Activated CD8-positive, alpha-beta memory T cell treated with anti-CD3 and anti-CD28 coated beads for 48 hours (primary cell): ENCODE measurements at places on chromosomes 16 and 17.

- DNase-seq = no peak
Measured at GRCh38 chr17:55872374-55872773, 121.5 kb downstream of the PCTP start.

DNA sequence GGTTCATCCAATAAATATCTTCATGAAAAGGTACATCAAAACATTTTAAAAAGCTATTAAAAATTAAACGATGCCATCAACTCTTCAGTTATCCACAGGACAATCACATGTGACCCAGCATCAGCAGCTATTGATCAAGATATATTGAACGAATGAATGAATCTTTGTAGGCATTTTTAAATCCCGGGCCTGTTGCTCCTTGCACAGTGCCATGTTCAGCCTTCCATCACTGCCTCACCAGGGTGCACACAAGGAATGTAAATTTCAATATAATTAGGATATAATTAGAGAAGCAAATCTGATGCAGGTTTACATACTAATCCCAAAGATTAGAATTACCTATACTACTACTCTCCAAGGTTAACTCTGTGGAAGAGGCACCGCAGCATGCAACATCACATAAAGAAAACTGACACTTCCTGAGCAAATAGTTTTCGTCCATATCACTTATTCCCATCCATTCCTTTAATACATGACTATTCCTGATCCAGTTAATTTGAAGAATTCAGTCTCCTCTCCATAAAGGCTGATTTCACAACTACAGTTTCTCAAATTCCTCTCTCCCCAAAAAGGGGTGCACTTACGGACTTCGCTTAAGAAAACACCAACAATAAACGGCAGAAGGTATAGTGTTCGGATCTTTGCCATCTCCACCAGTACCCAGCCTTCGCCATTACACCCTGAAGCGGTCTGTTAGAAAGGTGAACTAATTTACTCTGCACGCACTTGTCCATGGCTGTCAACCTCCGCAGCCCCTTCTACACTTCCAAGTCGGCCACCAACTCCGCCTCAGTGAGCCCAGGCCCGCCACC, 938 bp downstream of the NCOR1 start:
- DNase-seq = no peak

DNA sequence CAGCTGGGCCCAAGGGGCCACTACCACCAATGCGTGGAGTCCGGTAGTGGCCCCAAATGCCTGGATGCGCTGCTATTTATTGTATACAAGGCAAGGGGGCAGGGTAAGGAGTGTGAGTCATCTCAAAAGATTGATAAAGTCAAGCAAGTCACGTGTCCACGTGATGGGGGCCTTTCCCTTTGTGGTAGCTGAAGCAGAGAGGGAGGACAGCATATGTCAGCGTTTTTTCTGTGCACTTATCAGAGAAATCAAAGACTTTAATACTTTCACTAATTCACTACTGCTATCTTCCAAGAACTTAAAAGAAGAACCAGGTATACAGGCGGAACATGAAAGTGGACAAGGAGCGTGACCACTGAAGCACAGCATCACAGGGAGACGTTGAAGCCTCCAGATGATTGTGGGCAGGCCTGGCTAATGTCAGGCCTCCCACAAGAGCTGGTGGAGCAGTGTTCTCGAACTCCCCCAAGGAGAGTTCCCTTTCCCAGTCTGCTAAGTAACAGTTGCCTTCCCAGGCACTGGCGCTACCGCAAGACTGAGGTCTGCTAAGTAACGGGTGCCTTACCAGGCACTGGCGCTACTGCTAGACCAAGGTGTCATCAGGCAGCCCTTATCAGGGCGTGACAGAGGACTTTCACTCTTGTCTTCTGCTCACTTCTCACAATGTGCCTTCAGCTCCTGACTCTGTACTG, 10.8 kb upstream of the ASB16 start:
- DNase-seq = no peak

DNA sequence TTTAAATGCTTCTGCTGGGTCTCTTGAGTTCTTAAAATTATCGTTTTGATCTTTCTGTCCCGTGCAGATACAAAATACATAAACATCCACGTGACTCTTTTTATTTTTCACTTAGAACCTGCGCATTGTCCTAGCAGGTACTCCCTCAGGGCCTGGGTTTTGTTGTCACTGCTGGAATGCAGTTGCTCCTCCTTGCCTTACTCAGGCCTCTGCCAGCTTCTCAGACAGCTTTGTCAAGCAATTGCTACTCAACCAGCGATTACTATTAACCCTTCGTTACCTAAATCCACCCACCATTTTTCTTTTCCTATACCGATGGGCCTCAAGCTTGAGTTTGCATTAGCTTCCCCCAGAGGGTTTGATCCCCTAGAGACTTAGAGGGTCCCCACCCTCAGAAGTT, 405.9 kb upstream of the RBFOX1 start:
- DNase-seq = no peak

- no peak for DNase-seq
Measured at GRCh38 chr17:32503251-32504165, 16.7 kb downstream of the CDK5R1 start.

DNA sequence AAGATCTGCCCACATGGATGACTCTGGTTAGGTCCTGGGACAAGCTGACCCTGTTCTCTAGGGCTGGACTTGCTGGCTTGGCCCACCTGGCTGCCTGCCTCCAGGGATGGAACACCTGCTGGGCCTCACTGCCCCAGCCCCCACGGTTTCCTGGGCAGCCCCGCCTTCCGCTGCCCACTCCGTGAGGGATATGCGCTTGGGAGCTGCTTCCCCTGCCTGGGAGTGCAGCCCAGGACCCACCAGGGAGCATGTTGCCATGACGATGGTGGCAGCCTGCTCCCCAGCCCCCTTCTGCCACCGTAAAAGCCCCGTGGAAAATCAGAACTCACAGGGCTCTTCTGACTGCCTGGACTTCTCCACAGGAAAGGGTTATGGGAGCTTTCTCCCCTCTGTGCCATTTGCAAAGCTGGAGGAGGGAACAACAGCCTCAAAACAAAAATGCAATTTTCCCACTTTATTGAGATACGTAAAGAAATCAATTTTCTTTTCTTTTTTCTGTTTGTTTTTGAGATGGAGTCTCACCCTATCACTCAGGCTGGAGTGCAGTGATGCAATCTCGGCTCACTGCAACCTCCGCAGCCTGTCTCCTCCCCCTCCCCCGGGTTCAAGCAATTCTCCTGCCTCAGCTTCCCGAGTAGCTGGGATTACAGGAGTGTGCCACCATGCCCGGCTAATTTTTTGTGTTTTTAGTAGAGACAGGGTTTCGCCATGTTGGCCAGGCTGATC, 18.0 kb upstream of the GAS7 start:
- DNase-seq = no peak

DNA sequence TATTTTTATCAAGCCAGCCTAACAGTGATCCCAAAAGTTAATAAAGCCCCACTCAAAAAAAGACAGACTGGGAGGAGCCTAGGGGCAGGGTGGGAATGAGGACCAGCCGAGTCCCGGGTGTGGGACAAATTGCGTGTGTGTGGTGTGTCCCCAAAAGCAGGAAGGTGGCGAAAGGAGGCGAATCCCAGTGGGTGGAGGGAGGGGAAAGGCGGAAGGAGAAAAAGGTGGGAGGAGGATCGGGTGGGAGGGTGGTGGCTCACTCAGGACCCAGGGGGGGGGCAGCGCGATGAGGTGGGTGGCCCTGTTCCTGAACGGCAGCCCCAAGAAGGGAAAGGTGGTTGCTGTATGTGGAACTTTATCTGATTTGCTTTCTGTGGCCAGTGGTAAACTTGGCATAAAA, 102.4 kb downstream of the SPECC1 start:
- DNase-seq = no peak

GRCh38 chr17:64149196-64149595, 19.3 kb upstream of the ERN1 start:
- DNase-seq = no peak
